ENCODE measurements at places on chromosomes 11 and 22. TPM values are rescaled to one million over a fixed set of nuclear protein-coding genes. Genes with fewer than 3 reads are reported as not detected.

DNA sequence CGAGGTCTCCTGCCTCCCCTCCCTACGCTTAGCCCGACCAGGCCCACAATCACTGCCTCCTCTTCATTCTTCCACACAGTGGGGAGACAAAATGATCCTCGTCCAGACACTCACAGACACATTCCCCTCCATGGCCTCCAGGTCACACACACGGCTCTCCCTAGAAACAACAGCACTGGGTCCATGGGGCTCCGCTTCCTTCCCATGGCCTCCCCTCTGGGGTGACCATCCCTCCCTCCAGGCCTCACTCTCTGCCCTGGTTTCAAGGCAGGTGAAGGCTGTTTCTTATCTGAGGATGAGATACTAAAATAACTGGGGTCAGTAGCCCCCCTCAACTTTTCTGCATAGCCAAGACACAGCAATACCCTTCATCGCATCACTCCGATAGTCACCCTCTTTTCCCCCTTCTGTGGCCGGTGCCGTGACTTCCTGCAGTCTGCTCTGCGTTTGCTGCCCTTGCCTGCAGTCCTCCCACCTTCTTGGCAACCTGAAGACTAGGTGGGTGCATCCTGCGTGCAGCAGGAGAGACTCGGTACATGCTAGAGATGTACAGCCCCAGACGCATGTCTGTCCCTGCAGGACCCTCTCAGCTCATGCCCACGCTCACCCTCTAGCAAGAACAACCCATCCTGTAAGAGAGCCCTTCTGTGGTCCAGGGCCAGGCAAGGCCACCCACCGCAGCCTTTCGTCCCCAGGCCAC is 55.8 kb downstream of the CD6 start:
- DNase-seq, result no peak
- H3K4me1 ChIP-seq, result peaks cover 4% of the 10 kb centered on the region
- peaks cover 18% of the 10 kb centered on the region for H3K27me3 ChIP-seq
- no peak overlapping the region for H3K27ac ChIP-seq

GRCh38 chr11:128310676-128311445 is 276.5 kb downstream of the ETS1 start:
- H3K27me3 ChIP-seq, result no peaks in the 10 kb centered on the region
- H3K4me3 ChIP-seq, result no peak overlapping the region
- no peak overlapping the region for H3K27ac ChIP-seq
- H3K36me3 ChIP-seq, result no peaks in the 10 kb centered on the region
- no peaks in the 10 kb centered on the region for H3K4me1 ChIP-seq
- no peak for DNase-seq

DNA sequence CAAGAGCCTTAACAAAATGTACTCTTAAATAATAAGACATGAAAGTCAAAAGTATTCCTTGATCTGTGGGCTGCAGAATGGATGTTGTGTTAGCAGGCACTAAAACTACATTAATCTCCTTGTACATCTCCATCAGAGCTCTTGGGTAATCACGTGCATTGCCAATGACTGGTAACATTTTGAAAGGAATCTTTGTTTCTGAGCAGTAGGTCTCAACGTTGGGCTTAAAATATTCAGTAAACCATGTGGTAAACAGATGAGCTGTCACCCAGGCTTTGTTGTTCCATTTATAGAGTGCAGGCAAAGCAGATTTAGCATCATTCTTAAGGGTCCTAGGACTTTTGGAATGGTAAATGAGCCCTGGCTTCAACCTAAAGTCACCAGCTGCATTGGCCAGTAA is 152.9 kb downstream of the PKNOX2 start:
- H3K27ac ChIP-seq, result no peak overlapping the region
- DNase-seq, result no peak
- H3K4me1 ChIP-seq, result no peaks in the 10 kb centered on the region

DNA sequence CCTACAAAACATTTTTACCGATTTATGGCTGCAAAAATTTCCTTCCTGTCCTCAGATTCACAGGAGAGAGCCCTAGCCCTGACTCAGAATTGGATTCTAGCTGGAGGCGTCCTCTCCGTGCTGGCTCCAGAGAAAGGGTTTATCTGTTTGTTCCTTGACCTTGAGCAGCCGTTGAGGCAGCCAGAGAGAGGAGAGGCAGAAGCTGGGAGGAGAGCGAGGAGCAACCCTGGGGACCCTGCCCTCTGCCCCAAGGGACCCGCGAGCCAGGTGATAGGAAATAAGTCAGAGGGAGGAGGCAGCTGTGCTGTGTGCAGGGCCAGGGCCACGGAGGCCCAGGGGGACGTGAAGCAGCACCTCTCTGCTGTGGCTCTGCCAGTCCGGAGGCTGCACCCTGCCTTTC is 75.6 kb downstream of the IGLL1 start:
- H3K4me1 ChIP-seq, result peaks cover 16% of the 10 kb centered on the region
- H3K36me3 ChIP-seq, result no peaks in the 10 kb centered on the region
- no peak overlapping the region for H3K4me3 ChIP-seq
- H3K27me3 ChIP-seq, result no peaks in the 10 kb centered on the region

DNA sequence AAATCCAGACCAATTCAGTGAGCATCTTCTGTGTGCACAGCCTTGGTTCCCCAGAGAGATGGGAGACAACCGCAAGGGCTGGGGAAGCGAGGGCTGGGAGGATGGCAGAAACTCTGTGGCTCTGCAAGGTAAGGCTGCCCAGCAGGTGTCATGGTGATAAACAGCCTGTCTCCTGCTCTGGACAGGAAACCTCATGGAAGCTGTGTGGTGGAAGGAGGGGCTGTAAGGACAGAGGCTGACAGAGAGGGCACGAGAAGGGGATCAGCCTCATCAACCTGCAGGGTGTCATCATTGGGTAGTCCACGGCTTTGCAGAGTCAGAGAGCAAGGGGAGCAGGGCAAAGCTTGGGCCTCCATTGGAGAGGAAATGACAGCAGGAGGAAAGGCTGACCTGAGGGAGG is 138.4 kb upstream of the CADM1 start:
- H3K36me3 ChIP-seq, result no peaks in the 10 kb centered on the region
- no peak overlapping the region for H3K27ac ChIP-seq
- H3K4me1 ChIP-seq, result no peaks in the 10 kb centered on the region
- no peak overlapping the region for H3K4me3 ChIP-seq
- no peak for DNase-seq

GRCh38 chr22:39873965-39874364 is 19.6 kb downstream of the ENTHD1 start:
- no peaks in the 10 kb centered on the region for H3K27me3 ChIP-seq
- H3K4me3 ChIP-seq, result no peak overlapping the region
- no peaks in the 10 kb centered on the region for H3K36me3 ChIP-seq
- no peak overlapping the region for H3K27ac ChIP-seq

Gene MRPL48
- total RNA-seq, result 28.5 TPM

DNA sequence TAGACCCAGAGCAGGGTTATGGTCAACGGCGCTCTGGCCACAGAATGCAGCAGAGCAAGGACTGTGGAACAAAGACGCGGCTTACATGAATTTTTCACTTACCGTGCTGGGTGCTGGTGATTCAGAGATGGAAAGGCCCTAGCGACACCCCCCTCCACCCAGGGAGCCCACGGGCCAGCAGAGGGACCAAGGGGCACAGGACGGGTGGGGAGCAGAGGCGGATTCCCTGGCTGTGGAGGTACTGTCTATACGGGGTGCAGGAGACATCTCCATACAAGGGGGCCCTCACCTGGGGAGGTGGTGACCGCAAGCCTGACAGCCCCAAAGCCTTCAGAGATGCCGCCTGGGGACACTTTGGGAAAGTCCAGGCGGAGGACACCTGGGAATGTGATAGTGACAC is 1.1 kb upstream of the SEPTIN5 start:
- DNase-seq, result no peak
- no peaks in the 10 kb centered on the region for H3K36me3 ChIP-seq
- H3K27ac ChIP-seq, result no peak overlapping the region
- H3K4me3 ChIP-seq, result no peak overlapping the region
